ENCODE measurements at places on chromosomes 16 and 17.

DNA sequence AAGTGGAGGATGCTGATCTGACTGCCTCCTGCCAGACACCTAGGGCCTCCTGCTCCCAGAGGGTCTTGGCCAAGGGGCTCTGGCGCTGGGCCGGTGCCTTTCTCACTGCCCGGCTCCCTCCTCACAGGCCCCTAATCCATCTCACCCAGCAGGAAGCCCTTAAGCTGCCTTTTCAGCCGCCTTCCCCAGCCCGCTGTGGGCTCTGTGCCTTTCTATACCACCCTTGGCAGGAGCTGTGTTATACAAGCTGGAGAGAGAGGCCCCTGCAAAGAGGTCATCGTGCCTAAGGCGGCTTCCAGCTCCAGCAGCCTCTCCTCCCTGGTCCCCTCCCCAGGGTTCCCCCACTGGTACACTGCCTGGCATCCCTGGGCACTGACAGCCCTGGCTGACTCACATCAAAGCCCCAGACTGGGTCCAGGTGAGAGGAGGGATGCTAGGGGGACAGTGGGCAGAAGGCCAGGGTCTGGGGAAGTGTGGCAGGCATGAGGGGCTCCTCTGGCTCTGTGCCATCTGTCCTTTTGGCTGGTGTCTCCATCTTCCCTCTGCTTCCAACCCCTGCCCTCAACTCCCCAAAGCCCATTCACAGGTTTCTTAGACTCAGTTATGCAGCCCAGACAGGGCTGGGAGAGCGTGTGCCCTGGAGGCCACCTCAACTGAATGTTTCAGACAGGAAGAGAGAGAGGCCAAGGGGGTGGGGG, 15.3 kb upstream of the FZD2 start:
- no peak for DNase-seq

DNA sequence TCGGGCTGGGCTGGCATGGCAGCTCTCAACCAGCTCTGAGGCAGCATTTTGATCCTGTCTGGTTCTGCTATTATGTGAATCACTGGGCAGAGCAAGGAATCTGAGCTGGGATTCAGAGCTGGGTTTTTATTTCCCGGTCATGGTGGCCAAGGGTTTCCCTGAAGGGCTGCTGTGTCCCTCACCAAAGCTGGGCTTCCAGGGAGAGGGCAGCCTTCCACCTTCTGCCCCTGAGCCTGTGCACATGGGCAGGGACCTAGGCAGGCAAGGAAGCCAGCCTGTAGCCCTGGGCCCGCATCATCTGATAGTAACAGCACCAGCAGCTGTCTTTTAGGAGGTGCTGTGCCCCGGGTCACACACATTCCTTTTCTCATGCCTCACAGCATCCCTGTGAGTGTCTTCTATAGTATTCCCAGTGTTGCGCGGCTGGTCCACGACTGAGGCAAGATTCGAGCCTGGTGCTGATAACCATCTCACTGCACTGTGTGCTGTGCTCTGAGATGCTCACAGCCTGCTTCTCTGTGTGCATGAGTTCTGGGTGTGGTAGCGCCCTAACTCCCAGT, 85.3 kb upstream of the PLCG2 start:
- DNase-seq: no peak

- DNase-seq: peak; percentile 24
These were observed 1.0 kb downstream of the WSB1 start for GRCh38 chr17:27294689-27295630.

DNA sequence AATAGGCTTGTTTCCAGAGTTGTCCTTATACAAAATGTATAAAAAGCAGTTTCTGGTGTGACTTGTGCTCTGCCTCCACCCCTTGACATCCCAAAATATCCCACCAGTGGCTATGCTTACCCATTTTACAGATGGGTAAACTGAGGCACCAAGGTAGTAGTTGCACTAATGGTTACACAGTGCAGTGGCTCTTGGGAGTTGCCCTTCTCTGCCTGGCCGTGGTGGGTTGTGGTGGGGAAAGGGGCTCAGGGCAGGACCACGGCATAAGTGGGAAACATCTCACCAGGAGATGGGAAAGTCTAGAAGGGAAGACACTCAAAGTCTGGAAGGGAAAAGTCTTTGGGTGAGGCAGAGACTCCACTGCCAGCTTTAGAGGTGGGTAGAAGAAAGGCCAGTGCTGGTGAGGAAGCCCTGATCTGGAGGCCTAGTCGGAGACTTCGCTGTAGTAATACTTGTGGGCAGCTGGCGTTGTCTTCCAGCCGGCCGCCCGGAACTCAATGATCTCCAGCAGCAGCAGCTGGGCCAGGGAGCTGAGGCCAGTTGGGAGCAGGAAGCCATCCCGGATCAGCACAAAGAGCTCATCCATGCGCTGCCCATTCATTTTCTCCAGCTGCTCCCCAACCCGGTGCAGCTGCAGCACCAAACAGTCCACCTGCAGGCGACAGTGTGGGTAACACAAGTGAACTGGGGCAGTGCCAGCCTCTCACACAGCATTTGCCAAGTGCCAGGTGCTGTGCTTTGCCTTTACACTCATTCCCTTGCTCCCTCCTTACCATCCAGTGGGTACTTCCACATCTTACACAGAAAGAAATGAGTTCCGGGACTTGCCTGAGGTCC, 4.5 kb downstream of the MIF4GD start:
- DNase-seq: no peak

- no peak for DNase-seq
These were observed 35.8 kb downstream of the PLCG2 start for GRCh38 chr16:81814751-81815428.

DNA sequence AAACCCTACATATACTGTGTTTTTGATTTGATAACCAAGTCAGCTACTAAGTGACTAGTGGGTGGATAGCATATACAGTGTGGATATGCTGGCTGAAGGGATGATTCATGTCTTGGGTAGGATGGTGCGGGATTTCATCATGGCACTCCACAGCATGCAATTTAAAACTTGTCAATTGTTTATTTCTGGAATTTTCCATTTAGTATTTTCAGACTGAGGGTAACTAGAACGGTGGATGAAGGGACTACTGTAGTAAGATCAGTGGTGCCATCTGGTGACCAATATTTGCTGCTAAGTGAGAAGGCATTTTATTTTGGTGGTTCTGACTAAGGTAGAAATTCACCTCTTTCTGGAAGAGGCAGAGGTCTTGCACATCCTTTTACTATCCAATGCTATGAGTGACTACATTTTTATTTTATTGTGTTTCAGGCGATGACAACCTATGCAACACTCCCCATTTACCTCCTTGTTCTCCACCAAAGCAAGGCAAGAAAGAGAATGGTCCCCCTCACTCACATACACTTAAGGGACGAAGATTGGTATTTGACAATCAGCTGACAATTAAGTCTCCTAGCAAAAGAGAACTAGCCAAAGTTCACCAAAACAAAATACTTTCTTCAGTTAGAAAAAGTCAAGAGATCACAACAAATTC, 3.1 kb downstream of the CDC6 start:
- DNase-seq: peak; percentile 69

GRCh38 chr17:19003543-19004420, 782 bp downstream of the FAM83G start:
- DNase-seq: no peak

DNA sequence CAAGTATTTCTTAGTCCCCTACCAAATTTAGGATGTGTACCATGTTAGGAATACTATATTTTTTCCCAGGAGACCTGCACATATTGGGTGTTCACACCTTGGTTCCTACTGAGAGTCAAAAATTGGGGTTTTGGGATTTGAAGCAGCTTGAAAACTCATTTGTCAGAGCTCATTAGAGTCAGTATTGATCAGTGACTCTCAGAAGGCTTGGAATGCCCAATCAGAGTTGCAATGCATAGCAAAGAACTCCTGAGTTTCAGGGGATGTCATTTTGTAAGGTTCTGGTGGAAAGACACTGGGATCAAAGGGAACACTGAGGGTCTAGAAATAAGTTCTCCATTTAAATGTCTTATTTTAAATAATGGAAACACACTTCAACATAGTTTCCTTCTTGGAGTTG, 5.1 kb downstream of the HLF start:
- DNase-seq: no peak

DNA sequence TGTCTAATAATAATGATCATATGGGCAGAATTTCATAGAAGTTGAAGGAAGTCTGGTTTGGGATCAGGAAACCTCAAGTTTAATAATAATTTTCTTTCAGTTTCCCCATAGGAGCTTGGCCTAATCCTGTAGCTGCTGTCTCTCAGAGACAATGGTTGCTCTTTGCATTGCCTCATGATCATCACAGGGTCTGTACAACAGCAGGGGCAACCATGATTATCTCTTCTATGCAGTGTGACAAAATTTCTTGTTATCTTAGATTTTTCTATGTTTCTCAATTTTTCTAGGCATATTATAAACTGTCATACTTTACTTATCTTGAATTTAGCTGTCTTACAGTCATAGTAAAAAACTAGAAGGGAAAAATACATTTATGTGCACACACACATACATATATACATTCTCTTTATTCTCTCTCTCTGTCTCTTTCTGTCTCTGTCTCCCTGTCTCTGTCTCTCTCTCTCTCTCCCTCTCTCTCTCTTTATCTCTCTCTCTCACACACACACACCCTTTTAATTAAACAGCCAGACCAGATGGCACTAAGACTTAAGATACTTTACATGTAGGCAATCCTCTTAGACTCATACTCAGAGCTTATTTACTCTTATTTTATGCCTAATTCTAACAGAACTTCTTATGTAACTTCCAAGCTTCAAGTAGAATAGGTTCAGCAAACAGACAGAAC, 30.5 kb downstream of the SMIM36 start:
- DNase-seq: no peak

GRCh38 chr17:79798299-79799173, 1.7 kb upstream of the CBX8 start:
- no peak for DNase-seq

DNA sequence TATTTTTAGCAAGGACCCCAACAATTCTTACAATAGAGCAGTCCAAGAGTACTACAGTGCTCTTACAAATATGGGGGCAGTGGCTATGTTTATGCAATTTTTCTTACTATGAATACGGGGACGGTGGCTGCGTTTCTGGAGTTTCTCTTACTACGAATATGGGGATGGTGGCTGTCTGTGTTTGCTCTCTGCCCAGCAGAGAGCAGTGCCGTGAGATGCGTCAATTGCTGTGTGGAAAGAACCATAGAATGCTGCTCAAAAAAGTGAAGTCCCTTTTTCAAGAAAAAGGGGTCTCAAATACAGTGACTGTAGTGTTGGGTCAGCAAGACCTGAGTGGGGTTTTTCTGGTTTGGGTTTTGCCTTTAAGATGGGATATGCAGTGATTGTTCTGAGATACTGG, 53.9 kb downstream of the KNOP1 start:
- no peak for DNase-seq

- peak; percentile 27 for DNase-seq
These were observed 68.2 kb upstream of the ZNF423 start for GRCh38 chr16:49924078-49924477.

DNA sequence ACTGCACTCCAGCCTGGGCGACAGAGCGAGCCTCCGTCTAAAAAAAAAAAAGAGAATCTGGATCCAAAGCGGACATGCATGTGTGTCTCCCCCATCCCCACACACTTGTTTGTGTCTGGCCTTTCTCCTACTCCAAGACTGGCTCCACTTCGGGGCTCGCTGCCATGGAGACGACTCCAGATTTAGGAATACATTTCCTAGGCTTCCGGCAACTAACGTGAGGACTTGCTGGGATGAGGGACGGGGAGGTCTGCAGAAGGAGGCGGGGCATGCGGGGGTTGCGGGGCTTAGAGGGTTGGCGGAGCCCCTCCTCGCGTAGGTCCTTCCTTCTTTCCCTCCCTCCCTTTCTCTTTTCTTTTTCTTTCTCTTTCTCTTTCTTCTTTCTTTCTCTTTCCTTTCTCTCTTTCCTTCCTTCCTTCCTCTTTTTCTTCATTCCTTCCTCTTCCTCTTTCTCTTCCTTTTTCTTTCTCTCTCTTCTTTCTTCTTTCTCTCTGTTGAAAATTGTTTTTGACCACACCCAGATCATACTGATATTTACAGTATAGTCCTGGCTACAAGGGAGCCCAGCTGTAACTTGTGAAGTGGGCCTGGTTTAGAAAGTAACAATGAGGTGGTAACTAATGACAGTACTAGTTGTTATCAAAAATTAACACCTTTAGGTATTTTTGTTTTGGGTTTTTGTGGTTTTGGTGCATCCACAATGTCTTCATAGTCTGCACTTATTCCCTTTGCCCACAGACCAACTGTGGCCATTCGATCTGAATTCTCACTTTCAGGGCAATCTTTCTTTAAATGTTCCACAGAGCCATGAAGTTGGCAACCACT, 25.2 kb downstream of the MIS12 start:
- DNase-seq: no peak

- no peak for DNase-seq
These were observed 240.3 kb upstream of the DYNLRB2 start for GRCh38 chr16:80300456-80300855.

DNA sequence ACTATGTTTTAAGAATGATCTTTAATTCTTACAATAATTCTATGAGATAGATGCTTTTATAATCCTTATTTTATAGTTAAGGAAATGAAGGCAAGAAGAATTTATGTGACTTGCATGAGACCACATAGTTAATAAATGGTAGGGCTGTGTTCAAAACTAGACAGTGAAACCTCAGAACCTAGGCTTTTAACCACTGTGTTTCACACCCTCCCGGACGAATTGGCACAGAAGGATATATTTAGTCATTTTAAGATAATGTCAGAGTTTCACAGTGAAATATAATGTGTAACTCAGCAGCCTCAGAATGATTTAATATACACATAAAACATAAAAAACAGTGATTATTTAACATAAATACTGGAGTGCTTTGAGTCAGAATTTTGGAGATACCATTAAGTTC, 57.0 kb downstream of the NSRP1 start:
- no peak for DNase-seq

GRCh38 chr17:9220398-9221146, 199.3 kb downstream of the NTN1 start:
- DNase-seq: no peak

DNA sequence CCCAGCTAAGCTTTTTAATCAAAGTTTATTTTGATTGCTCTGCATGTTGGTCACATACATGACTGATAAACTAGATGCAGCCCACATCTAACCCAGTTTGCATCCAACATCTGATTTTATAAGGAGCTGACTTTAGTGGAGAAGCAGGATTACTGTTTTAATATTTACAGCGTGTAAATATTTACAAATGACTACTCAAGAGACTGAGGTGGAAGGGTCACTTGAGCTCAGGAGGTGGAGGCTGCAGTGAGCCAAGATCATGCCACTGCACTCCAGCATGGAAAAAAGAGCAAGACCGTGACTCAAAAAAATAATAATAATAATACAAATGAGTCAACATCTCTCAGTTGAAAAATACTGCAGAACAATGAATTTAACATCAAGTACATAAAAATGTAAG, 50.8 kb downstream of the PARN start:
- DNase-seq: no peak
